ENCODE measurements at places on chromosomes 16 and 17.
A peak's percentile ranks its signal among the peaks of the same experiment; 100 is the strongest.

DNA sequence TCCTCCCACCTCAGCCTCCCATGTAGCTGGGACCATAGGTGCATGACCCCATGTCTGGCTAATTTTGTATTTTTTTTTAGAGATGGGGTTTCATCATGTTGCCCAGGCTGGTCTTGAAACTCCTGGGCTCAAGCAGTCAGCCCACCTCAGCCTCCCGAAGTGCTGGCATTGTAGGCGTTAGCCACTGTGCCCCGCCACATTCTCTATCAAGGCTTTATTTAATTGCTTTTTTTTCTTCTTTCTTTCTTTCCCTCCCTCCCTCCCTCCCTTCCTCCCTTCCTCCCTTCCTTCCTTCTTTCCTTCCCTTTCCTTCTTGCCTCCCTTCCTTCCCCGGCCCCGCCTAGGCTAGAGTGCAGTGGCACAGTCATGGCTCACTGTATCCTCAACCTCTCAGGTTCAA is 23.7 kb downstream of the RSPRY1 start:
- DNase-seq = no peak

- no peak for DNase-seq
Observed at GRCh38 chr16:35747658-35748455, 2288.4 kb downstream of the TP53TG3F start.

DNA sequence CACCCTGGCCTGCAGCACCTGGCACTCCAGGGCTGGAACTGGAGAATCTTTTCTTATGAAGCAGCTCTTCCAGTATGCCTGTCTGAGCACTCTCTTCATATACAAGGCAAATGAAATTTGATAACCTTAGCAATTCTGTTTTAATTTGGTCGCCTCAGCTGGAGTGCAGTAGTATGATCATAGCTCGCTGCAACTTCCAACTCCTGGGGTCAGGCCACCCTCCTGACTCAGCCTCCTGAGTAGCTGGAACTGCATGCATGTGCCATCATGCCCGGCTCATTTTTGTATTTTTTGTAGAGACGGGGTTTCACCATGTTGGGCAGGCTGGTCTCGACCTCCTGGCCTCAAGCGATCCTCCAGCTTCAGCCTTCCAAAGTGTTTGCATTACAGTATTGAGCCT is 140.8 kb upstream of the CHMP6 start:
- no peak for DNase-seq

DNA sequence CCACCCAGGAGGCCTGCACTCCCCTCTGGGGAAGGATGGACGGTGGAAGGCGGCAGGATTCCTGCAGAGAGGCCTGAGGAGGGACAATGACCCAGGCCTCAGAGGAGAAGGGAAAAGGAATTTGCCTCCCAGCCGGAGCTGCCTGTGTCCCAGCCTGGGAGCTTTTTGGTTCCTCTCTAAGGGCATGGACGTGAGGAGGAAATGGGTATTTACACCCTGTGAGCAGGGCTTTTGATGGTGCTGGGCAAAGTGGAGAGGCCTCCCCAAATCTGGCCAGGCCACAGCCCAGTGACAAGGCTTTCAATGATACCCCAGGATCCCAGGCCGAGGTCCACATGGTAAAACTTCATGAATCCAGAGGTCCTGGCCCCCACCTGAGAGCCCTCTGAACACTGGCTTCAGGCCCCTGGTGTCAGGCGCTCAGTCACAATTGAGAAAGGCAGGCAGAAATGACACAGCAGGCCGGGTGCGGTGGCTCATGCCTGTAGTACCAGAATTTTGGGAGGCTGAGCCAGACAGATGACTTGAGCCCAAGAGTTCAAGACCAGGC is 56.0 kb upstream of the DOC2B start:
- no peak for DNase-seq

GRCh38 chr17:63426917-63427308 is 19.2 kb downstream of the CYB561 start:
- DNase-seq = no peak

GRCh38 chr17:8412089-8412488 is 14.5 kb upstream of the RNF222 start:
- DNase-seq = no peak

- DNase-seq = no peak
Observed at GRCh38 chr17:44956998-44957981, 9.7 kb upstream of the KIF18B start.

- DNase-seq = peak; percentile 77
Observed at GRCh38 chr16:77308163-77308561, 109.0 kb downstream of the SYCE1L start.

- peak; percentile 57 for DNase-seq
Observed at GRCh38 chr17:72118335-72119076, 2.3 kb upstream of the SOX9 start.

GRCh38 chr17:59436900-59437299 is 105.4 kb downstream of the YPEL2 start:
- DNase-seq = no peak

GRCh38 chr16:71859762-71860521 is 14.2 kb downstream of the ATXN1L start:
- no peak for DNase-seq

- no peak for DNase-seq
Observed at GRCh38 chr17:75102385-75102821, 7.4 kb upstream of the ARMC7 start.

DNA sequence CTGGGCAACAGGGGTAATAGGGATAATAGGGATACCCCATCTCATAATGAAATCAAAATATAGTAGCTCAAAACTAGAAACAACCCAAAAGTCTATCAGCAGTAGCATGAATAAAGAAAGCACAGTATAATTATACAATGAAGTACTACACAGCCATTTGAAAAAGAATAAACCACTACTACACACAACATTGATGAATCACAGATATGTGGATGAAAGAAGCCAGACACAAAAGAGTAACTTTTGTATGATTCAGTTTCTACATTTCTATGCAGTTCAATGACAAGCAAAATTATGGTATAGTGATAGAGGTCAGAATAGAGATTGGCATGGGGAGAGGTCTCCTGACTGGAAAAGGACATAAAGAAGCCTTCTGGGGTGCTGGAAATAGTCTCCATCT is 2.8 kb upstream of the HOXB13 start:
- DNase-seq = no peak

DNA sequence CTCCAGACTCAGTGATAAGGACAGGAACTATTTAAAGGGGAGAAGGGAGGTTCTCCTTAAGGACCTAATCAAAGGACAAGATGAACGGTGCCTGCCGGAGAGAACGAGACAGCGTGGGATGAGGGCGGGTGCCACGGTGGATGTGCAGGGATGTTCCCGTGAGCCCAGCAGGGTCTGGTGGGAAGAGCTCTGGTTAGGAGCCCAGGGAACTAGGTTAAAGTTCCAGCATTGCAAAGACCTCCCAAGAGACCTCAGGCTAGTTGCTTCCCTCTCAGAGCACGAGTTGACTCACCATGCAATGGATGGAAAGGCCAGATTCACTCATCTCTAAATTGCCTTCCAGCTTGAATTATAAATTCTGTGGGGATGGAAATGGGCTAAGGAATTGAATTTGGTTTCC is 14.7 kb downstream of the CCR7 start:
- DNase-seq = no peak

DNA sequence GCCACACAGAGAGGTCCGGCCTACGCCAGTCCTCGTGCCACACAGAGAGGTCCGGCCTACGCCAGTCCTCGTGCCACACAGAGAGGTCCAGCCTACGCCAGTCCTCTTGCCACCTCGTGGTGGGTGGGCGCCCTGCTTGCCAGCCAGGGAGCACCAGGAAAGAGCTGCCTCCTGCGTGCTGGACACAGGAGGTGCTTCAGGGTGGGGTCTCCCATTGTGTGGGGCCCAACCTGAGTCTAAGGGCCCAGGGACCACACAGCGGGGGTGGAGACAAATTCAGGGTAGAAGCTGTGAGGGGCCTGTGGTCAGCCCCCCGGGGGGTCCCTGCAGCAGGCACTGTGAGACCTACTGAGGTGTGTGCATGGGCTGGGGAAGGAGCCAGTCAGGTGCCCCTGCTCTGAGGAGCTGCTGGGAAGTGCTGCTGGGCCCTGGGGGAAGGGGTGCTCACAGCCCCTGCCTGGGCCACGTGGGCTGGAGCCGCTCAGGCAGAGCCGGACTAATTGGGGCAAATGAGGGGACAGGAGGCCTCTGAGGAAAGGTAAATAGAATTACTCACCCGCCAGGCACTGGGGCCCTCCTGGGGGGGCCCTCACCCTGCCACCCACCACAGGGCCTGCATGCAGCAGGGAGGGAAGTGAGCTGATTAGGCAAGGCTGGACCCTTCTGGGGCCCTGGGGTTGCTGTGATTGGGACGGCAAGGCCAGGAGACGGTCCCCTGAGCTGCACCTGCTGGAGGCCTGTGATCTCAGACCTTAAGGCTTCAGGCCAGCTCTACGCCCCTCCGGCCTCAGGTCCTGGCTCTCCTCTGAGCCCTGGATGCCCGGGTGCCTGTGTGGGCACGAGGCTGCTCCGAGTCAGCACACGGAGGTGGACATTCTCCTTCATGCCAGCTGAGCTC is 11.0 kb downstream of the GCGR start:
- DNase-seq = no peak
